Left colon (tissue), 2 donors: ENCODE measurements at places on chromosomes 16 and 17. TPM values are rescaled to one million over a fixed set of nuclear protein-coding genes. Genes with fewer than 3 reads are reported as not detected.

GRCh38 chr16:85061566-85061965 lies 34.0 kb downstream of the KIAA0513 start:
- peak; percentile 31 for DNase-seq

- no peak for DNase-seq
These were observed 89.4 kb upstream of the TNRC6C start for GRCh38 chr17:77869041-77869599.

PARD6A gene
- 4.1 TPM for total RNA-seq

DNA sequence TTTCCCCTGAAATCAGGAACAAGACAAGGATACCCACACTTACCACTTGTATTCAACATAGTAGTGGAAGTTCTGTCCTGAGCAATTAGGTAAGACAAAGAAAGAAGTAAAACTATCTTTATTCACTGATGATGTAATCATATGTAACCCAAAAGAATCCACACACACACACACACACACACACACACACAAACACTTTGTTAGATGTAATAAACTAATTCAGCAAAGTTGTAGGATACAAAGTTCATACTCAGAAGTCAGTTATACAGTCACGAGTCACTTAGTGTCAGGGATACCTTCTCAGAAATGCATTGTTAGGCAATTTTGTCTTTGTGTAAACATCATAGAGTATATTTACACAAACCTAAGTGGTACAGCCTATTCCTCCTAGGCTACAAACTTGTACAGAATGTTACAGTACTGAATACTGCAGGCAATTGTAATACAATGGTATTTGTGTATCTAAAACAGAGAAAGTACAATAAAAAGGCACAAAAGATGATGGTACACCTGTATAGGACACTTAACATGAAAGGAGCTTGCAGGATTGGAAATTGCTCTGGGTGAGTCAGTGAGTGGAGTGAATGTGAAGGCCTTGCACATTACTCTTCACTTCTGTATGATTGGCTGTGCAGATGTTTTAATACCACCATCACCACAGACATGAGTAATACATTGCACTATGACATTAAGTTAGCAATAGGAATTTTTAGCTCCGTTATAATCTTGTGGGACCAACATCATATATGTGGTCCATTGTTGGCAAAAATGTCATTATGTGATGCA lies 370.1 kb downstream of the ZFHX3 start:
- peak; percentile 22 for DNase-seq

CHST5 gene
- total RNA-seq, result 116 TPM

DNA sequence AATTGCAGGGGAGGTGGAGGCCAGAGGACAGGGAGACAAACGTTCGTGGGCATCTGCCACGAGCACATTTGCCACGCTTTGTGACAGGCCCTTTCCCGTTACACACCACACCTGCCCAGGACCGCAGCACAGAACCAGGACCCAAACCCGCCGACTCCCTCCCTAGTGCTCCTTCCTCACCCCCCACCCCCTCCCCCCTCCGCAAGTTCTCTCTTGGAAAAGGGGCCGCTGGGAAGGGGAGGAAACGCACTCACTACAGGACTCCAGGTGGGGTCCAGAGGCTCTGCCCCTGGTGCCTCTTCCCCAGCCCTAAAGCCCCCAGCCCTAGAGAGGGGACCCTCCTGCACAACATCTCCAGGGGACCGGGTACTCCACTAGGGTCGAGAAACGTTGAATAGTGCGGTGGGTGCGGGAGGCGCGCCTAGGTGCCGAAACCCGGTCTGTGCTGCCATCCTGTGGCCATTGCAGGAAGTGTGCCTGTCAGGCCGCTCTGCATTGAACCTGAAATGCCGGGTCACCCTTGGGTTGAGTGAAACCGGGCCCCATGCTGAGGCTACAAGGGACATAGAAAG lies 21.9 kb upstream of the EIF1 start:
- peak; percentile 91 for DNase-seq

GRCh38 chr17:80940171-80941123 lies 51.2 kb upstream of the CHMP6 start:
- peak; percentile 20 for DNase-seq

GRCh38 chr16:7492122-7492521 lies 159.5 kb downstream of the RBFOX1 start:
- DNase-seq, result no peak

GRCh38 chr16:4709481-4709880 lies 16.1 kb downstream of the NUDT16L1 start:
- no peak for DNase-seq

GRCh38 chr16:89217388-89218191 lies at the start of gene ZNF778:
Gene ZNF778 (plus strand): TSS chr16:89217703. CDS start chr16:89221128, 3,425 bp downstream.
- DNase-seq, result peak; percentile 77

- no peak for DNase-seq
These were observed 14.8 kb upstream of the LIMD2 start for GRCh38 chr17:63714550-63715277.

DNA sequence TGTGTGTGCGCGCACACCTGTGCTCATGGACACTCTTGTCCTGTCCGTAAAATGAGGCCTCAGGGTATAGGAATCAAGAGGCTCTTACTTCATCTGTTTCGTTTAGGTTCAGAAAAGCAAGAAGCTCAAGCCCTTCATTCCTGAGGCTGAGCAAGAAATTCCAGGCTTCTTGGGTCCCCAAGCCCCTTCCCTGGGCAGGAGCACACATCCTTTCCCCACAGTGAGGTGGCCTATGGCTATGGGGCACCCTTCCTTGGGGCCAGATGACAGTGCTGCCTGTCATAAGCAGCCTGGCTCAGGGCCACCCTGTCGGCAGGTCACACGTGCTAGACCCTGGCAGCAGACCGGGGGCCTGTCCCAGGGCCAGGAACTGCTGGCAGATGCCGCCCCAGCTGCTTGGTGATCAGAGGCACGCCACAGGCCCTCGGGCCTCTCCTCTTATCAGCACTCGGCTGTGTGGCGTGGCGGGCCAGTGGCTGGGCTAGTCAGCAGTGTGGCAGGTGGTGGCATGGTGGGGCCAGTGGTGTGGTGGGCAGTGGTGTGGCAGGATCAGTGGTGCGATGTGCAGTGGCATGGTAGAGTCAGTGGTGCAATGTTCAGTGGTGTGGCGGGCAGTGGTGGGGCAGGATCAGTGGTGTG lies 50.2 kb downstream of the NKD1 start:
- DNase-seq, result no peak

C16orf92 gene
- total RNA-seq, result not detected

KRT20 gene
- 1,413 TPM for total RNA-seq

TBX2 gene
- total RNA-seq, result 5.8 TPM

- DNase-seq, result no peak
These were observed 73.3 kb upstream of the TOB1 start for GRCh38 chr17:50939542-50939794.

GRCh38 chr17:50421308-50422051 lies 4.5 kb upstream of the ACSF2 start:
- DNase-seq, result no peak

DNA sequence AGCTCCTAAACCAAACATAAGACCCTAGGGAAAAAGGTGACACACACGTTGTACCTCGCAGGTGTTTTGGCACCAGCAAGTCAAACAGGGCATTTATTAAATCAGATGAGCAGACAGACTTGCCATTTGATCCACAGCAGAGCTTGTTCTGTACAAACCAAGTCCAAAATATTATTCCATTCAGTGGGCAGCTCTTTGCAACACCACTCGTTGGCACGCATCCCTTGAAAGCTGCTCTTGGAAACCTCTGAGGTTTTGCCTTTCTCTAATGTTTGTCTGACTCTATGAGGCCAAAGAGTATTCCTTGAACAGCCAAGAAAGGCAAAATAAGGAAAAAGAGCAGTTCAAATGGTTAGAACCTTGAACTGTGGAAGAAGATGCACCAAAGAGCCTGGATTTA lies 12.7 kb downstream of the TMEM100 start:
- no peak for DNase-seq

- DNase-seq, result no peak
These were observed 177.2 kb downstream of the PMP22 start for GRCh38 chr17:15087946-15088345.
